ENCODE measurements at places on chromosomes 2 and 18.

DNA sequence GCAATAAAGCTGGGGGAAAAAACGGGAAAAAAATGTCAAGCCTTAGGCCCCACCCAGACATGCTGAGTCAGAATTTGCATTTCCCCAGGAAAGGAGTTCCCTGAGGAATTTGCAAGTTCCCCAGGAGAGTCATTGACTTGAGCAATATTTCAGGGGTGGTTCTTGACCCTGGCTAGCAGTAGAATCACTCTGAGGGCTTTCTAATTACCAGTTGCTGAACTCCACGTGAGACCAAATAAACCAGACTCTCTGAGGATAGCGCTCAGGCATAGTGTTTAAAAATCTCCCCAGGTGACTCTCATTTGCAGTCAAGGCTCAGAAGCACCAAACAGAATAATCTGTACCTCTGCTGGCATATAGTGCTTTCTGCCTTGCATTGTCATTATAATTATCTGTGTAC lies 48.7 kb downstream of the C1QL2 start:
- DNase-seq: no peak

- DNase-seq: no peak
These were observed 140.7 kb downstream of the NOL4 start for GRCh38 chr18:34083910-34084535.

GRCh38 chr2:37230581-37230980 lies 815 bp downstream of the CEBPZ start:
- no peak for DNase-seq

GRCh38 chr2:126154256-126154785 lies 501.6 kb upstream of the GYPC start:
- no peak for DNase-seq

DNA sequence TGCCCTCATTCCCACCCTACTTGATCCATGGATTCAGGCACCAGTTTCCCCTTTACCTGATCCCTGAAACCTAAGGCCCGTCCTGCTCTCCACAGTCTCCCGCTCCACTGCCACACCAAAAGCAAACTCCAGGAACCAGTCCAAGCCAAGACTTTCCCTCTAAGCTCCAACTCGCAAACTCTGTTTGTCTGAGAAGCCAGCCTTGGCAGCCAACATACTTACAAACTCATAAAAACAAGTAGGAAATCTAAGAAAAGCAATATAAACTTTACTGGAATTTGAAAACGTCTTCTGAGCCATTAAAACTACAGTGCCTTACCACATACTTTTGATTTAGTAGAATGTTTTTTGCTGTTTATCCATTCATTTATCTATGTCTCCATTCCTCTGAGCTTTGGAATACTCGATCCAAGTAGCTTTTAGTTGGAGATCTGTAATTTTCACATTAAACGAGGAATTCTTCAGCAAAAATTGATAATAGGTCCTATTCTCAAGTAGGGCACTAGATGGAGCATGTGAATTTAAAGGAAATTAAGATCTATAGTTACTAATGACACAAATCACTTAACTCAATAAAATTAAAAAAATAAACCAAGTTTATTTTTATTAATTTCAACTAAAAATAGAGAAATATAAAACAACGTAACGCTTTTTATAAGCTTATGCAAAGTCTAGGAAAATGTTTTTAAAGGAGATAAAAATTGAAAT lies 199.7 kb downstream of the MYO3B start:
- no peak for DNase-seq

DNA sequence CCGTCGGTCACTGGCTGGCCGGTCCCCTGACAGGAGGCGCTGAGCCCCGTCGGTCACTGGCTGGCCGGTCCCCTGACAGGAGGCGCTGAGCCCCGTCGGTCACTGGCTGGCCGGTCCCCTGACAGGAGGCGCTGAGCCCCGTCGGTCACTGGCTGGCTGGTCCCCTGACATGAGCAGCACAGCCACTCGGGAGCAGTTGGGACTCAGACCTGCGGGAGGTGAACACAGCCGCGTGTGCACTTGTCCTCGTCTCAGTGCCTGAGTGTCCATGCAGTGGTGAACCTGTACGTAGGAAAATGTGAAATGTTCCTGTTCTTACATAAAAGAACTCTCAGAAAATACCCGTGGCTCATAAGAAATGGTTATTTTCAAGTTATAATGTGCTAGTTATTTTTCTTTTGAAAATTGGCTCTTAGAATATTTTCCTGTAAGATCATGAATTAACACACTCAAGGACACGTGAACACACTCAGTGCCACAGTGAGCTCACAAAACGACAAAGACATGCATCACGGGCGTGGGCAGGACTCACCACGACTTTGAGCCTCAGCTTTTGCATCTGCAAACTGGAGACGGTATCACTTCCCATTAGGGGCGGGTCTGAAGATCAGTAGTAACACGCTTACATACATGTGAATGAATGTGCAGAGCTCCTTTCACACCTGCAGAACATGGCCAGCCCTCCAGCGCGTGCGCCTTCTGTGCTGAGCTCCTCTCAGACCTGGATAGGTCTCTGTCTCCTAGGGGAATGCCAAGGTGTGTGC lies 21.1 kb upstream of the NFATC1 start:
- no peak for DNase-seq

- no peak for DNase-seq
These were observed 30.7 kb downstream of the ATP8B1 start for GRCh38 chr18:57772387-57772799.

DNA sequence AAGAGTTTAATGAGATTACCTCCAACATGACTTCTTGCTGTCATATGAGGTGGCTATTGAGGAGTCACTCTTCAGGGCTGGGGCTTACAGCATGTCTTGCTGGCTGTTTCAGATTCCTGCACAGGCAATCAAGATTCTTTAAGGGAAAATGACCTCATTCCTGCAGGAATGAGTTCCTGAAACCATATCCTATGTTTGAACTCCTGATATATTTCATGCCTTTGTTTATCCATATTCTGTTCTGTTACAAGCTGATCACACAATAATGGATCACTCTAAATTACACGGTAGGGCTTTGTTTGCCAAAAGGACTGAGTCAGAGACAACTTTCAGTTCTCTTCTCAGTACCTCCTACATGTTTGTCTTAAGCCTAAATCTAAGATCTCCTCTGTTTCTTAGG lies 879.8 kb upstream of the PIK3C3 start:
- no peak for DNase-seq

- no peak for DNase-seq
These were observed 26.1 kb downstream of the ADCY3 start for GRCh38 chr2:24893934-24894333.

DNA sequence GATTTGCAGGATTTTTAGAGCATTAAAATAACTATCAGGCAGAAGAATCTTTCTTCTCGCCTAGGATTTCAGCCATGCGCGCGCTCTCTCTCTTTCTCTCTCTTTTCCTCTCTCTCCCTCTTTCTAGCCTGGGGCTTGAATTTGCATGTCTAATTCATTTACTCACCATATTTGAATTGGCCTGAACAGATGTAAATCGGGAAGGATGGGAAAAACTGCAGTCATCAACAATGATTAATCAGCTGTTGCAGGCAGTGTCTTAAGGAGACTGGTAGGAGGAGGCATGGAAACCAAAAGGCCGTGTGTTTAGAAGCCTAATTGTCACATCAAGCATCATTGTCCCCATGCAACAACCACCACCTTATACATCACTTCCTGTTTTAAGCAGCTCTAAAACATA lies 137.0 kb downstream of the MEIS1 start:
- no peak for DNase-seq

DNA sequence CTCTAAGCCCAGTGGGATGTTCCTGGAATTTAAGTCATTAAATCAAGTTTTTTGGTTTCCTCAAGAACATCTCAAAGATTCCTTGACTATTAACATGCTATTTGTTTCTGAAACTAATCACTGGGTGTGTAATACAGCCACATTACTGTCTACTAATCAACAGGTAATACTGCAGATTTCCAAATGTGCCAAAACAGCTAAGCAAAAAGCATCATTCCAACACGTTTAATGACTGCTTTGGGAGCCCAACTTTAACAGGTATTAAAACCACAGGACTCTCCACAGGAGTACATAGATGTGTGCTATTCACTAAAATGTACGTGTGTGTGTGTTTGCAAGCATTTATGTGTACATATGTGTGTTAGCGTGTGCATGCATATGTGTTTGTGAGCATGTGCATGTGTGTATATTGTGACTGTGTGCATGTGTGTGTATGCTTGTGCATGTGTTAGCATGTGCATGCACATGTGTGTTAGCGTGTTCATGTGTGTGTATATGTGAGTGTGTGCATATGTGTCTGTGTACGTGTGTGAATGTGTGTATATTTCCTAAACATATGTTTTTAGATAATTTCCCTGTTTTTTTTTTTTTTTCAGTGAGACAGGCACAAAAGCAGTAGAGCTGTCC lies 80.7 kb downstream of the BCL11A start:
- no peak for DNase-seq

DNA sequence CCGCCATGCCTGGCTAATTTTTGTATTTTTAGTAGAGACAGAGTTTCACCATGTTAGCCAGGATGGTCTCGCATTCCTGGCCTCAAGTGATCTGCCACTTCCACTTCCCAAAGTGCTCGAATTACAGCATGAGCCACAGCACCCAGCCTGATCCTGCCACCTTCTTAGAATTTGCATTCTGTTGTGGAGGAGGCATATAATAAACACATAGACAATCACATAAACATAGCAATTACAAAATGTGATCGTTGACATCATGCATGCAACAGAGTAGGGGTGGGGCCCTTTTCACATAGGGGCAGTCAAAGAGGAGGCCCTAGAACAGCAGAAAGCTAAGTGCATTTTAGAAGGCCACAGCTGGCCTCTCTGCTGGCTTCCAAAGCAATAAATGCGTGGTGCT lies 39.9 kb upstream of the TSPYL6 start:
- DNase-seq: no peak

DNA sequence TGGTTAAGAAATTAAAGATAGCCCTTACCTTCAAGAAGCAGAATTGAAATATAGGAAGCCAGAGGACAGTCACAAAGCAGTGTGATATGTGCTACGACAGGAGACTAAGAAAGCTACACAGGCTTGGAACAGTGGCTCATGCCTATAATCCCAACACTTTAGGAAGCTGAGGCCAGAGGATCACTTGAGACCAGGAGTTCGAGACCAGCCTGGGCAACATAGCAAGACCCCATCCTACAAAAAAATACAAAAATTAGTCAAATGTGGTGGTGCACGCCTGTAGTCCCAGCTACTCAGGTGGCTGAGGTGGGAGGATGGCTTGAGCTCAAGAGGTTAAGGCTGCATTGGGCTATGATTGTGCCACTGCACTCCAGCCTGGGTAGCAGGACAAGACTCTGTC lies 21.9 kb downstream of the GALNT3 start:
- DNase-seq: no peak

DNA sequence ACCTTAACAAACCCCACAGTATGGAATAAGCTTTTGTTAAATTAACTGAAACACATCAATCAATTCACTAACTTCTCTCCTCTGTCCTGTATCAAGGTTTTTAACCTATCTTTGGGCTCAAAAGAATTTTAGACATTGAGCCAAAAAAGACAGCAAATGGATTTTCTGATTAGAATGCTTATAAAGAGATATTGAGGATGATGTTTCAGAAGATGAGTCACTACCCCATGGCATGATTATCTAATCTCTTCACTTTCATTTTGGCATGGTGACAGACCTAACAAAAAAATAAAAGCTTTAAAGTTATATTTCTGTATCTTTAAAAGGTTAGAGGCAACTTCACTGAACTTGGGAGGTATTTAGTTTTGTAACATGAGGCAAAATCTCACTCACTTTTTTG lies 55.5 kb downstream of the SGPP2 start:
- DNase-seq: no peak

DNA sequence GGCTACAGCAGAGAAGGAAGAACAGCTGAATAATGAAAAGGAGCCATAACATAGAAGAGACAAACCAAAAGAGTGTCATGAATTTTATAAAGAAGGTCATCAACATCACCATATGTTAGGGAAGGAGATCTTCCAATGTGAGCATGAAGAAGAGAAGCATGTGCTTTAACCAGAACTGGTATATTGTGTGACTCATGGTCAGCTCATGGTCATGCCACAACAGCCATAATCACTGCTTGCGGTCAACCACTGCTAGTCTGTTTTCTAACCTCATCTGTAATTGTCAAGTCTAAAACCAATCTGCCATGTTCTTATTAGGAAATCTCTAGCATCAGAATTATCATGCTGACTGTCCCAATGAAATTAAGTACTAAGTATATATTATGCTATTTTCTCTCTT lies 204.1 kb upstream of the VRK2 start:
- no peak for DNase-seq

GRCh38 chr2:199055336-199055735 lies 402.4 kb downstream of the SATB2 start:
- DNase-seq: no peak

DNA sequence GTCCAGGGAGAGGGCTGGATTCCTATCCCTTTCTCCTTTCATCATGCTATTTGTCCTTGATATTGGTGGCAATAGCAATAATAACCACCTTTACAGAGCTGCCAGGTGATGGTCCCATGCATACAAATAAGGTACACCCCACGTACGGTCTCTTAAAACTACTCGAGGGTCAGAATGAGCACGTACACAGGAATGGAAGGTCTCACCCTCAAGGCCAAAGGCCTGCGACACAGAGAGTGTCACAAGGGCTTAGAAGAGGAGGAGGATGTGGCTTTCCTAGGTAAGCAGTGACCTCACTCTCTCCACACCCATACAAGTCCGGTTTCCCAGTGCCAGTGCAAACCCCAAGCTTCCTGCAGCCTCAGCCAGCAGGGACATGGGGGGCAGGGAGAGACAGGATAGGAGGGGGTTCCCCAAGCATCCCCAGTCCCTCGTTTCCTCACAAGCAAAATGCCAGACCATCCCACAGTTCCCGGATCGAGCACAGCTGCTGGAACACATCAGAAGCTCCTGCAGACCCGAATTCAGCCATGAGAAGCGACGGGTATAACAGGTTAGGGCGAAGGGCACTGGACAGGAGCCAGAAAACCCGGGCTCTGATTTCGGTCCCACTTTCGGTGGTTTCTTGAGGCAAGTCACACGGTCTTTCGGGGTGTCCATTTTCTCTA lies 49.2 kb downstream of the PLB1 start:
- no peak for DNase-seq

DNA sequence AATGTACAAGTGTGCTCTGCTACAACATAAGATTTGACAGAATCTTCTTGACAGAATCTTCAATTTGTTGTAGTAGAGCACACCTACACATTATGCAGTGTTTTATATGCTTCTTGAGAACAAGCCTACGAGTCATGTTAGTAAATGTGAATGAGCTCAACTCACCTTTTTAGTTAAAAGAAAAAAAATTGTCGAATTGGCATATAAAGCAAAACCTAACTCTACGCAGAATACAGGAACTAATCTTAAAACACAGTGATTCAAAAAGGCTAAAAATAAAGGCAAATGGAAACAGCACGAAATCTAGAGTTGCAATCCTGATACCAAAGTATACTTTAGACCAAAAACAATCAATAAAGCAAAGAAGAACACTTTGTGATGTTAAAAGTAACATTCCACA lies 87.9 kb downstream of the PIGN start:
- DNase-seq: no peak

DNA sequence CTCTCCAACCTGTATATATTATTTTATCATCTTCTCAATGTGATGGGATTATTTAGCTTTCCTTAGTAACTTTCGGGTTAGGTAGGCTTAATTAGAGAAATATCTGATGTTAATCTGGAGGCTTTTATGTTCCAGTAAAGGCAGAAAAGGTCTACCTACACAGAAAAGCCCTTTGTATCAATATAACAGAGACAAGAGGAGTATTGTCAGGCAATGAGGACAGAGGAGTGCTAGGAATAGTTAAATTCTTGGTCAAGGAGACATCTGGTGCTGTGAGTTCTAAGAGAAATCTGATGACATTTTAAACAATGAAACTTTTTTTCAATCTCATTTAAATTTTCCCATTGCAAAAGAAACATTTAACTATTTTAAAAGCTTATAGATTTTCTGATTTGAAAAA lies 36.1 kb downstream of the DPP4 start:
- no peak for DNase-seq
